AML-193 (cell line): ENCODE measurements at places on chromosomes 6 and 20.

DNA sequence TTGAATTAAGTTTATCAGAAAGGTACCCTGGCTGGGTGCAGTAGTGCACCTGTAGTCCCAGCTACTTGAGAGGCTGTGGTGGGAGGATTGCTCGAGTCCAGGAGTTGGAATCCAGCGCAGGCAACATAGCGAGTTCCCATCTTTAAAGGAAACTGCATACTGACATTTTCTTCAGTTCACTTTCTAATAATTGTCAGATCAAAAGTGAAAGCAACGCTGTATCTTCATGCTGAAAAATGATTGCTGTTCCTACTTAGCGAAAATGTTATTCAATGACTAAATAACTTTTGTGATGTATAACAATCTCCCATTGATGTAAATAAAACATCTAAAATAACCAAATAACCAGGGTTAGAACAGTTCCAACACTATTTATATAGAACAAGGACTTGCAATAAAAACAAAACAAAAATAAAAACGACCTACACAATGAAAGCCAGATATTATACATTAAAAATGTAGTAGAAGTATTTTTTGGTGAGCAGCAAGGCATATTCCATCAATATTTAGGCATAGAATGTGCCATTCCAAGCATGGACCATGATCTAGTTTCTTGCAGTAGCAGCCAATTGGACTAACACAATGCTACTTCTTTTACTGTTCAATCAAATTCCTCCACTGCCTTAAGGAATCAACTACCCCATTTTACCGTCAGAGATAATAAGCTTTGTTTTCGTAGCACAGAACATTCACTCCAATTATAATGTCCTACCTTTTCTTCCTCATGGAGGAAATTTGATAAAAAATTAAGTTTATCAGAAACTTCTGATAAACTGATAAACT is 1.5 kb downstream of the LATS1 start:
- no peak for DNase-seq

DNA sequence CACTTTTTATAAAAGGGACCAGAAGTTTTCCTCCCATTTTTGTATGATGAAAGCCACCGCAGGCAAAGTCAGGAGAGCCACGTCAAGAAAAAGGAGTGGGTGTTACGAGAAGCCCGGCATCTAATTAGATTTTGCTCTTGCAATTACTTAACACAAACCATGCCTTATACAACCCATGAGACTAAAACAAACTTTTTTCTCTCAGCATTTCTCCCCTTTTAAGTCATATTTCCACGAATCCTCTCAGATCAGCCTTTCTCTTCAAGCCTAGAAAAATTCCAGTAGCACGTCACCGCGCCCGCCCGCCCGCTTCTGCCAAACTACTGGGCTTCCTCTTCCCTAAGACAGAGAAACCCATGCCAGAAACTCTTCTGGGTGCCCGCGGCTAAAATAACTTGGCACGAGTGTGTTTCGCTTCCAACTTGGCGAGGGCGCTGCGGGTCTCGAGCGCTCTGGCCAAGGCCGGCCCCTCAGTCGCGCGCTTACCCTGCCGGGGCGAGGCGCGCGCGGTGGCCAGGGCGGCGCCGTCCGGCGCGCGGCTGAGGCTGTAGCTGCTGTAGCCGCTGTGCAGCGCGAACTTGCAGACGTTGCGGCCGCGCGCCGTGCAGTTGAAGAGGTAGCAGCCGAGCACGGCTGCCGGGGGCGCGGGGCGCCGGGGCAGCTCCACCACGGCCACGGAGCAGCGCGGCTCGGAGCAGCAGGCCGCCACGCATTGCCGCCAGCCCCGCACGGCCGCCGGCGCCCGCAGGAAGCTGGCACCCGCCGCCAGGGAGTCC is 1.0 kb downstream of the LRP11 start:
- peak; percentile 69 for DNase-seq

DNA sequence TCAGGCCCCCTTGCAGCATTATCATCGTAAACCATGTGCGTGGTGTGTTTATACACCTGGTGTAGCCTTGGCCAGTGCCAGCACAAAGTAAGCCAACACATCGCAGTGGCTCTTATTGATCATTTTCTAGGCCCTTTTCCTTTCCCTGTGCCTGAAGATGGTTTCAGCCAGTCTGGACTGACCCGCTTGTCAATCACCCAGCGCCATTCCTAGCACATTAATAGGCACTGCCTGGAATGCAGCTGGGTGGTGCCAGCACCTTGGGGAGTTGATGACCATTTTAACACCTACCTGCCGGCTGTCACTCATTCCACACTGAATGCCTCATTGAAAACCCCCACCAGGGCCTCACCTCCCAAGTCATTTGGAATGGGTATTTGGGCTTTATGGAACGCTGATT is 4.9 kb upstream of the UQCC2 start:
- DNase-seq = no peak

GRCh38 chr6:146410851-146411595 is 132.6 kb upstream of the RAB32 start:
- no peak for DNase-seq

DNA sequence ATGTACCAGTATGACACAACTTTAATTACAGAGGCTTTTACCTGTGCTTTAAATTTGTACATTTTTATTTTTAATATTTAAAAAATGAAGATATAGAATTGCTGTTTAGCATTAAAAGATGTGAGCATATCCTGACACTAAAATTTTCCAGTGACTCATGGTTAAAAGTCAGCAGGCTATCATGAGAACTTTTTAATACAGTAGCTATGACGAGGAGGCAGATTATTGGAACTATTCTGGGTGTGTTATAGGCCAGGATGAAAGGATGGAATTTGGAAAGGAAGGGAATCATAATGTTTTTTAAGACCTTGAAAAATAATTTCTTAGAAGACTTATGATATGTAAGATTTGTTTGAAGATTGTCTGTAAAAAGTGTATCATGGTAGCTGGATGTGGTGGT is 91.0 kb downstream of the GFRA4 start:
- no peak for DNase-seq

DNA sequence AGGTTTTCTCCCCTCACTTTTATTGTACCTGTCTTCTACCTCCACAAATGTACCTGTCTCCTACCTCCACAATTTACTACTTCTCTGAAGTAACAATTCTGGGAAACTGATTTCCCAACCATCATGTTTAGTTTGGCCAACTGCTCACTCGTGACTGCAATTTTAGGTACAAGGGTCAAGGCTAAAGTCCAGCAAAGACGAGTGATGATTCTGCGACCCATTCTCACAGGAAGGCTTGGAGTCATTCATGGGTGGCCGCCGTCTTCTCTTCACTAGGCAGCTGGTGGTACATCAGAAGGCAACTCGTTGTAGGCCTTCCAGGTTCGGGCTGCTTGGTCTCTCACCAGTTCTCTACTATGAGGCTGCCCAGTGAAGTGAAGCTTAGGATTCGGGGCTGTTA is 483.8 kb upstream of the JARID2 start:
- DNase-seq = no peak

GRCh38 chr6:101806241-101806640 is 412.7 kb downstream of the GRIK2 start:
- no peak for DNase-seq

DNA sequence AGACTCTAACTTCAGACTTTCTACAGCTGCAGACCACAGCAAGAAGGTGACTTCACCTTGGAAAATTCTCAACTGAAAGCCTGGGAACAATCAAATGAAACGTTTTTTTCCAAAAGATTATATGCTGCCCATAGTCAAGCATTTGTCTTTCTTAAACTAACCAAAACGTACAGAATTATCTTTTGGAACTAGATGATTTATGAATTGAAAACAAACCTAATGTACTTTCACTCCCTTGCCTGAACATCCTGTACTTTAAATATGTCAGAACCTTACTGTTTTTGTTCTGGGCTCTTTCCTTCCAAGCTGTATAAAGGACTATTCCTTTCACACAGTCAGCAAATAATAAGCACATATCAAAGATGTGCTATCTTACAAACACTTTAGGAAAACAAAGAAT is 62.4 kb upstream of the TNFAIP3 start:
- no peak for DNase-seq

GRCh38 chr20:37267667-37268313 is 6.2 kb upstream of the GHRH start:
- DNase-seq = no peak

- no peak for DNase-seq
These were observed 10.6 kb downstream of the ACSS2 start for GRCh38 chr20:34887023-34887422.

- peak; percentile 87 for DNase-seq
These were observed 1.2 kb downstream of the TRAF3IP2 start for GRCh38 chr6:111604259-111605099.

GRCh38 chr6:12327391-12327790 is 37.2 kb downstream of the EDN1 start:
- no peak for DNase-seq

DNA sequence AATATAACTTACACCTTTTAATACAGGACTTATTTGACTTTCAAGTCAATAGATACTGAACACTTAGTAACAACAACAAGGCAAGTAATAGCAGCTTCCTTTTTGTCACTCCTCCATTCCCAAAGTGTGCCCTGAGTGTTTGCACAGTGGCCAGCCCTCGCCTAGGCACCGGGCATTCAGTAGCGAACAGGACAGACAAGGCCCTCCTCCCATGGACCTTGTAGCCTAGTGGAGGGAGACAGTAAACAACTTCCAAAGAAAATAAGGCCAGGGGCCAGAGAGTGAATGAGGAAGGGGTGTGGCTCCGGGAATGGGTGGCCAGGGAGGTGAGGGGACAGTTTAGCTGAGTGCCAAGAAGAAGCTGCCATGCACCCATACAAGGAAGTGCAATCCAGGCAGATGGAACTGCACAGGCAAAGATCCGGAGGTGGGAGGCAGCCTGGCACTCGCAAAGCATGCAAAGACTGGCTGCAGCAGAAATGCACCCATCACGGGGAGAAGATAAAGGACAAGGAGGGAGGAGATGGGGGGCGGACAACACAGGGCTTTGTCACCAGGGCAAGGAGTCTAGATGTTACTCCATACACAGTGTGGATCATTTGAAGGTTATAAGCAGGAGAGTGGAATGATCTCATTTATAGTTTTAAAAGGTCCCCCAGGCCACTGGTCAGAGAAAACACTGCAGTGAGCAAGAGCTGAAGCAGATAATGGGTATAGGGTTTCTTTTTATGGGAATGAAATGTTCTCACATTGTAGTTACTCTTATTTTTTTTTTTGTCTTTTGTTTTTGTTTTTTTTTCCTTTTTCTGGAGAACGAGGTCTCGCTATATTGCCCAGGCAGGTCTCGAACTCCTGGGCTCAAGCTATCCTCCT is 32.2 kb downstream of the ATP9A start:
- DNase-seq = no peak

- no peak for DNase-seq
These were observed 994 bp downstream of the FOXC1 start for GRCh38 chr6:1610497-1611321.

- DNase-seq = no peak
These were observed 41.3 kb downstream of the TRMT11 start for GRCh38 chr6:126027601-126028000.

- DNase-seq = no peak
These were observed 117.8 kb downstream of the FOXA2 start for GRCh38 chr20:22466447-22467171.

DNA sequence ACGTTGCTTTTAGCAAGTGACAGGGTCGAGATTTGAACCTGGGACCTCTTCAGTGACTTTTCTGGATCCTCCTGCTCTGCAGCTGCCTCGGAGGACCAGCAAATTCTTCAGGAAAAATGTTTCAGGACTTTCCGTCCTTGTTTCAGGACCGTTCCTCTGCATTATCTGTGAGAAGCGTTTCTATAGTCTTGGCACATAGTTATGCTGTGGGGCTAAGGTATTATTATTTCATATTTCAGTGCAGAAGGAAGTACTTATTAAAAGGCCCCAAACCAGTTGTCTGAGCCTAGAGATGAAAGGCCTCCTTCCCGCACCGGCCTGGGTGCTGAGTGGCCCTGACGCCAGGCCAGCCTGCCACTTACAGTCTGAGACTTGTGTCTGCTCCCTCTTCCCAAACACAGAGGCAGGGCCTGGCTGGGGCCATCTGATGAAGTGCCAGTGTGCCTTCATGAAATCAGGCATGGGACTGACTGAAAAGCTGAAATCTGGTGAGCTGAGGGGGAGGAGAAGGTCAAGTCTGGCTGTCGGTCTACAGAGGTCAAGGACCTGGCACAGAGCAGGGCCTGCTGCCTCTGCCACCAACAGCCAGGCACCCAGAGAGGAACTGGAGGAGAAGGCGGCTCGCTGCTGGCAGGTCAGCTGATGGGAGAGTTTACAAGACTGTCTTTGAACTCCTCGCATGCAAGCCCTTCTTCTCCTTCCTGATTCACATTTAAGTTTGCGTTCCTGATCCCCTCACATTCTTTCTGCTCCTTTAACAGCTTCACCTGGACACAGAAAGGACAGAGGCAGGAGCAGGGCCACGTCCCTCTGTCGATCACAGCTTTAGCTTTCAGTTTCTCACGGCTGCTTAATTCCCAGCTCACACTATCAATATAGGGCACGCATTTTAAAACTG is 8.9 kb upstream of the QKI start:
- DNase-seq = peak; percentile 43
